Activated CD4-positive, CD25-positive, alpha-beta regulatory T cell treated with anti-CD3 and anti-CD28 coated beads, Interleukin-2, amount 50 U/mL, for 72 hours (primary cell): ENCODE measurements at places on chromosomes 5 and 9.
A peak's percentile ranks its signal among the peaks of the same experiment; 100 is the strongest.

GRCh38 chr5:11595045-11595444, 309.2 kb downstream of the CTNND2 start:
- no peak for DNase-seq

DNA sequence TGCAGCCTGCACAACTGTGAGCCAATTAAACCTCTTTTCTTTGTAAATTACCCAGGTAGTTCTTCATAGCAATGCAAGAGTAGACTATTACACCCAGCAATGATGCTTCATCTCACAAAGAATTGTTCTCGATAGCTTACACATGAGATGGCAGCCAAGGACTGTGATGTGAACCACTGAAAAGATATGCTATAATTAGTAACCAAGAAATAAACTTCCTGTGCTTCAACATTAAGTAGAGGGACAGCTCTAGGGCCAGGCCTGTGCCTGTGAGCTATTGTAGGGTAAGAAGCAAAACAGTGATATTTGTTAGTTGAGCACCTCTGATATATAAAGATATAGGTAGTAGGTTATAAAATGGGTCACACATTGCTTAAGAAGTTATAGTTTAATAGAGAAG, 41.8 kb upstream of the DPYSL3 start:
- DNase-seq, result no peak

DNA sequence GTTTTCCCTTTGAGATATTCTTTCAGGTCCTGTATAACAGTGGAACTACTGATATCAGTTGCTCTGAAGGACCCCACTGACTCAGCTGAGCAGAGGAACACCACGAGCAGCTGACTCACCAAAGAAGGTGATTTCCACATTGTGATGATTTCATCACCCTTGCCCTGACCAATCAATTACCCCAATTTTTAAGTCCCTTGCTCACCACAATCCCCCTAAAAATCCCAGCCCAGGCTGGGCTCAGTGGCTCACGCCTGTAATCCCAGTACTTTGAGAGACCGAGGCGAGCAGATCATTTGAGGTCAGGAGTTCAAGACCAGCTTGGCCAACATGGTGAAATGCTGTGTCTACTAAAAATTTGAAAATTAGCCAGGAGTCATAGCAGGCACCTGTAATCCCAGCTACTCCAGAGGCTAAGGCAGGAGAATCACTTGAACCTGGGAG, 125.3 kb upstream of the ABCA1 start:
- DNase-seq, result peak; percentile 36

DNA sequence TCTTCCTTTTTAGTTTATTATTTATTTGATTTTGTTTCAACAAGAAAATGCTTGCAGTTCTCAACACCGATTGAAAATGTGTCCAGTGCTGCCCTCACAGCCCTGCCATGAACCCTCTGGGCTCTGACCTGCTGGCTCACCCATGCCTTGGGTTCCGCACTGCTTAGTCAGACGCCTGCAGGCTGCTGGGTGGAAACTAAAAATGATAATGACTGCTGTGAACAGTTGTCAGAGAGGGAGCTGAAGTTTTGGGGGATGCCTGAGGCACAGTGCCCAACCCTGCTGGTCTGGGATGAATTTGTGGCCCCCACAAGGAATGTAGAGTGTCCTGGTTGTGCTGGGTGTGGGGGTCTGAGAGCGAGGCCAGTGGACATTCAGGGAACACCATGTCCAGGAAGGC, 22.2 kb upstream of the CFAP157 start:
- DNase-seq, result no peak

DNA sequence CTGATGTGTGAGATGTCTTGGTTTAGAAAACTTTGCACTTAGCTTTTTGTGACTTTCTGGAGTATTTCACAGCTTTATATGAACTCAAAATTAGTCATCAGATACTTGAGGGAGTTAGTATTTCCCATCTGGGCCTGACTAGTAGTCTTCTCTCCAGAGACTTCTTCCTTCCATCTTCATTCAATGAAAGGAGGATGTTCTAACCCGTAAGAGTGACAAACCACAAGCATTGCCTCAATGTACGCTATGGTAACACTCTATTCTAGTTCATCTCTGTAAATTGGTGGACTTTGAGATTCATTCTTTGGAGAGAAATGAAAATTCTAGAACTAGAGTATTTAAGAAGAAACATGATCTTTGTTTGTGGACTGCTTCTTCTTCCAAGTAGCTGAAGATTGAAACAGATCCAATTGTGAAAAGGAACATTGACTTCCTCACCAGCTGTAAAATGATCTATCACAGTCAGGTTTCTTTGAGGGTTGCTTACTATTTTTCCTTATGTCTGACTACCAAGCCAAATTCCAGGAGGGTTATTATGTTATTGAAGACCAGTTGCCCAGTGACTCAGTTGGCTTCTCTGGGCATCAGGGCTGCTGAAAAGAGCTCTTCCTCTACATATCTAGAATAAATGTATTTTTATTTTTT, 157.6 kb downstream of the SLC12A2 start:
- DNase-seq, result no peak

DNA sequence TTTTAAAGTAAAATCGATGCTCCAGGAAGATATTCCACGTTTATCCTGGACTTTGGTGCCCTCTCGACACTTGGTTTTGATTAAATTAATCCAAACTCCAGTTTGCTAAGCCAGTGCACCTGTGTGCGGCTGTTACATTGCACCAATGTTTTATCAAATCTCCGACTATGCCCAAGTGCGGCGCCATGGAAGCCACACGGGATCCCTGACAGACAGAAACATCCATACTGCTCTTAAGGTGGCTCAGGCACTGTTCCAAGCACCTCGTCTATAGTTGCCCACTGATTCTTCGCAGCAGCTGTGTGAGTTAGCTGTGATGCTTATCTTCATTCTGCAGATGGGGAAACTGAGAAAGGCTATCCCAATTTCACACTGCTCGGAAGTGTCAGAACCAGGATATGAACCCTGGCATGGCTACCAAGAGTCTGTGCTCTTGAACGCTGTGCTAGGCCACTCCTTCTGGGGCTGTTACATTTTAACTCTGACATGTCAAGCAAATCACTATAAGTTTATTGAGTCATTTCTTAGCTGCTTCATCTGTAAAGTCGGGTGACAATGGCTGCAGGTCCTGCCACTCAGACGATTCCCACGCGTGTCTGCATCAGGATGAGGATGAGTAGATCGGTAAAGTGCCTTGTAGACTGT, 113.0 kb downstream of the ADAMTS2 start:
- DNase-seq, result no peak

GRCh38 chr5:95045181-95045965, 239.5 kb downstream of the MCTP1 start:
- DNase-seq, result no peak

GRCh38 chr5:66615136-66615535, 18.9 kb downstream of the MAST4 start:
- DNase-seq, result no peak

GRCh38 chr5:142630927-142631539, 54.9 kb downstream of the FGF1 start:
- DNase-seq, result no peak

GRCh38 chr9:137295849-137296669, 6.0 kb downstream of the NRARP start:
- no peak for DNase-seq
